ENCODE measurements at places on chromosomes 7 and 10. TPM values are rescaled to one million over a fixed set of nuclear protein-coding genes. Genes with fewer than 3 reads are reported as not detected.

DNA sequence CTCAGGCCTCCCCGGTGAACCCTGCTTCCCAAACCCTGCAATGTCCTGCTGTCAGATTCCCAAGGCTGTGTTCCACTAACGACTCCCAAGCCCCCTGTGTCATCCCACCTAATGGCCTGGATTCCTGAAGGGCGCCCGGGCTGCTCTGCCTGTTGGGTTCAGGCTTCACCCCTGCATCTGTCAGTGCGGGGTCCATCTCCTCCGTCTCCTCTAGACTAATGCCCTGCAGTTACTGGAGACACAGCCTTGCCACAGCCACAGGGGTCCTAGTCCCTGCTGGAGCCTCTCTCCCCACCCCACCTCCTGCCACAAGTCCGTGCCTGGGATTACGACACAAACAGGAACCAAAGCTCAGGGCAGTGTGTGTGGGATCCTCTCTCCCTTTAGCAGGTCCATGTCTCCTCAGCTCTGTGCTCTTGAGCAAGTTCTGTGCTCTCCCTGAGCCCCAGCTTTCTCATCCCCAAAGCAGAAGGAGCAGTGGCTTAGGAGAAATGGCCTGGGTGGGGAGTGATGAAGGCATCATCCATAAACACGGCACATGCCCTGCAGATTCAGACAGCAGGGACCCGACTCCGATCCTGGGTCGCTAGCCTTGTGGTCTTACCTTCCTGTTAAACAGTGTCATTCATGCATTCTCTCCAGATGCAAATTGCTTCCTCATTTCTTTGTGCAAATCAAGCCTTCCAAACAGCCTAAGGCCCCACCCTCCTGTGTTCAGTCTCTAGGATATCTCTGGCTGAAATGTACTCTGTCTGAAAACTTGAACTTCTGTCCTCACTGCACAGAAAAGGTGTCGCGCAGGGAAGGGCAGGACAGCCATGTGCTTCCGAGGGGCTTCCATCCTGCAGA is 8.2 kb upstream of the RBP3 start:
- no peak for DNase-seq

DNA sequence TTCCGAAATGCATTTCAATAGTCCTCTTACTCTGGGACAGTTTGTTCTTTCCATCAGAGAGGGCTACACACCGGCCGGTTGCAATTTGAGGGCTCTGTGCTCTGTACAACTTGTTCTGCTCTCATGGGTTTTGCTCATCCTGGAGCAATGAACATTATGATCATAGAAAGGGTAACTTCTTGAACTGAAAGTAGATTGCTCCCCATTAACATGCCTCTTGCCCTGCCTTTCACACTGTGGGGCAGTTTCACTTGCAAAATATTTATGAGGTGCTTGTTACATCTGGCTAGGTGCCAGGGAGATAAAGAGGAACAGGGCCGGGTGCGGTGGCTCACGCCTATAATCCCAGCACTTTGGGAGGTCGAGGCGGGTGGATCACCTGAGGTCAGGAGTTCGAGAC is 97.3 kb upstream of the MPP7 start:
- DNase-seq: no peak

- DNase-seq: no peak
Observed at GRCh38 chr7:122291189-122291588, 13.4 kb downstream of the FEZF1 start.

GRCh38 chr10:69948261-69948660 is 104.4 kb upstream of the MACROH2A2 start:
- DNase-seq: no peak

The NPFFR1 gene
- total RNA-seq: not detected

The DPCD gene
- 25.7 TPM for total RNA-seq

The GAD2 gene
- total RNA-seq: not detected

All from pulmonary artery endothelial cell (primary cell).